ENCODE measurements at places on chromosomes 1 and 21.

DNA sequence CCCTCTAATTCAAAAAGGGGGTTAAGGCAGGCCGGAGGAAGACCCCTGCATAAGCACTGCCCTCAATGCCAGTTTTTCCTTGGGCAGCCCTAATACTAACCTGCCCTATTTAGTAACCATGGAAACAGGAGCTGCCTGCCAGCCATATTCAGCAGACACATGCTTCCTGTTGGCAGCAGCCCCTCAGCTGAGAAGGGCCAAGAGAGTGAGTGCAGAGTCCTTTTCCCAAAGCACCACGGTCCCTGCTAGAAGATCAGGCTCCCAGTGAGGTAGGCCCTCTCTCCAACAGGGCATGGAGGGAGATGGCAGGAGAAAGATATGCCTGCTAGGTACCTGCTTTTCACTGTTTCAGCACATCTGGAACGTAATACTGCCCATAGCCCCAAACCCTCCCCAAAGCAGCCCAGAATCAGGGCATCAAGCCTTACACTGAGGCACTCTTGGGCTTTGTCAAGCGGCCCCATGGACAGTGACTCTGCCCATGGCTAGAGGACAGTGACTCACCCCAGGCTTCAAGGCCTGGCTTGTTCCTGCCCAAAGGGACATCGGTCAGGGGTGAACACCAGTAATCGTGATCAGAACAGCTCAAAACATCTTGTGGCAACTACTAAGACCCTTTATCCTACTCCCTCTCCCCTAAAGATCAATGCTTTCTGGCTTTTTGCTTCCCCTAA lies 64.5 kb downstream of the BCAR3 start:
- peak; percentile 44 for DNase-seq

DNA sequence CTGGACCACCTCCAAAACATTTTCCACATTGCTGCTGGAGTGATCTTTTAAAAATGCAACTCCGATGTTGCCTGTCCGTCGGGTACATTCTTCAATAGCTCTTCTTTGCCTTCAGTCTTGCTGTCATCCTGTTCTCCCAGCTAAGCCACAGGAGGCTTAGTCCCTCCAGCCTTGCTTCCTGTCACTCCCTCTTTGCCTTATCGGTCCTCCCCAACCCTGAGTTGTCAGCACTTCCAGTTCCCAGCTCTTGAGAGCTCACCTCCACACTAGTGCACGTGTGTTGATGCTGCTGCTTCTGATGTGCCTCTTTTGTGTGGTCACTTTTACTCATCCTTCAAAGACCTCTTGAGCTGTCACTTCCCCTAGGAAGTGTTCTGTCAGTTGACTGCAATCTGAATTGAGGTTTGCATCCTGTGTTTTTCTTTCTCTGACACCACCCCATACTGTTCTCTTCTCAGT lies 15.3 kb downstream of the UCK2 start:
- DNase-seq: peak; percentile 52

DNA sequence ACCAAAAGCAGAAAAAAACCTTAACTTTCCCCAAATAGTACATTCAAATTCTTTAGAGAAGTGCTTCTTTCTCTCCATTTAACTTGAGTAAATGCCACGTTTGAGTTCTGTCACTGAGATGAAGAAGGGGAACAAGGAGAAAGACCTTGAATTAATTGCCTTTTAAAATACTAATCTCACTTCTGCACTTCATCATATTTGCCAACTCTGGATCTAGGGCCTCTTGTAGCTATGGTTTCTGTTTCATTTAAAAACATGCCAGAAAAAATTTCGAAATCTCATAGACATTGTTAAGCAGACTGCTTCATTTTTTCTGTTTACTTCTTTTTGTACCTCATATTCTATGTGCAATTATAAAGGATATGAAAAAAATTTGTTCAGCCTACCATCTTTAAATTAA lies 24.6 kb downstream of the MIXL1 start:
- no peak for DNase-seq

- no peak for DNase-seq
These were observed 162.1 kb downstream of the GLUL start for GRCh38 chr1:182229451-182229850.

- DNase-seq: peak; percentile 54
These were observed 4.2 kb downstream of the RNPC3 start for GRCh38 chr1:103529746-103530145.

GRCh38 chr21:46461909-46462308 lies 3.2 kb downstream of the DIP2A start:
- DNase-seq: no peak

DNA sequence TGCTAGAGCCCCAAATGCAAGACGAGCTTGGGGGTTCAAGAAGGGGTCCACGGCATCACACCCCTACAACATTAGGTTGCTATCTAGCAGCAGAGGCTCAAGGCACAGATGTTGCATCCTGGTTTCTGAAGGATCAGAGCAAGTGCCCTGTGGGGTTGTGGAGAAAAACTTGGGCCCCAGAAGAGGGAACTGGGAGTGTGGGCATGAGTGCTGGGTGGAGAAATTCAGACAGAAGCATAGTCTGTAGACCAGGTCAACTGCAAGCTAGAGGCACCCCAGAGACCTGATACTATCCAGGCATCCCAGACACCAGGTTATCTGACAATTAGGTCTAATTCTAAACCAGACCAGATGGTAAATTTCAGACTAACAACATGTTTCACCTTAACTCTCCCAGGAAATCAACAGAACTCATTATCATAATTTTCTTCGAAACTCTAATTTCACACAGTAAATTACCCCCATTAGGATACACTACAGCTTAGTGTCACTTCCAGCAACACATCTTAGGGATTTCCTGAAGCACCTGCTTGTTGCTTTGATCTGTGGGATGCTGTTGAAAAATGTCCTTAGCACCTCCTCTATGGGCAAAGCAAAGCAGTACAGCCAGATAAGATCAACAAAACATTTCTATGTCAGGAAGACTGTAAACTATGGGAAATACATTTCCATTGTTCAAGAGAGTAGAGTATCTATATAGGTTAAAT lies 179.3 kb downstream of the VAV3 start:
- DNase-seq: no peak

DNA sequence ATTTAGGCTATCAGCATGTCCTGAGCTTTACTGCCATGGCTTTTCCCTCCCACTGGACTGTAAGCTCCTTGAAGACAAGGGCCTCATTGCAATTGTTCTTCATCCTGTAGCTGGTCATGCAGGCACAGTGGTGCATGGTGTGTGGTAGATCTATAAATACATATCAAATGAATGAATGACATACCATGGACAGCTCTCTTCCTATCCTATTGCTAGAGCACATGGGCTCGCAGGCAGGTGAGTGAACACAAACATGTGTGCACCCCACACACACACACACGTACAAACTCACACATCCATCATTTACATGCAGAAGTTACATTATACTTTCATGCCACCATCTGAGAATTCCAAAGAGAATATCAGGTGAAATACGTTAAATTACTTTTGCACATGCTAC lies 172.9 kb upstream of the RUNX1 start:
- DNase-seq: no peak

All from fibroblast of lung (primary cell).